Mesothelial cell of epicardium (in vitro differentiated cells): ENCODE measurements at places on chromosomes 2 and 18. TPM values are rescaled to one million over a fixed set of nuclear protein-coding genes. Genes with fewer than 3 reads are reported as not detected.

Gene FEV
- 0.16 to 0.29 TPM (median 0.22 TPM) in 3 replicates for total RNA-seq

DNA sequence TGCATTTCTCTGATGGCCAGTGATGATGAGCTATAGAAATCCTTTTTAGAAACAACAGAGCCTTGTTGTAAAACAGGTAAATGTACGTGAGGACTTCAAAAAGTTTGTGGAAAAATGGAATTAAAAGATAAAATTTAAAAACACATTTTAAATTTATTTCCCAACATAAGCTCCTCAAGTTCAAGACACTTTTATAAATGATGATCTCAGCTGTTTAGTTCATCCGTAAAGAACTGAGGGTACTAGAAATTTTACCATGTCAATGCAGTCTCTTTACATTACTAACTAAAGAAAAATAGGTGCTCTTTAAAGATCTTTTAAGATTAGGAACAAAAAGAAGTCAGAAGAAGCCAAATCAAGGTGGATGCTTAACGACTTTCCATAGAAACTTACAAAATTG, 52.5 kb downstream of the MSH2 start:
- DNase-seq: no peak

GRCh38 chr2:63845866-63846265, 4.2 kb downstream of the UGP2 start:
- DNase-seq: no peak

DNA sequence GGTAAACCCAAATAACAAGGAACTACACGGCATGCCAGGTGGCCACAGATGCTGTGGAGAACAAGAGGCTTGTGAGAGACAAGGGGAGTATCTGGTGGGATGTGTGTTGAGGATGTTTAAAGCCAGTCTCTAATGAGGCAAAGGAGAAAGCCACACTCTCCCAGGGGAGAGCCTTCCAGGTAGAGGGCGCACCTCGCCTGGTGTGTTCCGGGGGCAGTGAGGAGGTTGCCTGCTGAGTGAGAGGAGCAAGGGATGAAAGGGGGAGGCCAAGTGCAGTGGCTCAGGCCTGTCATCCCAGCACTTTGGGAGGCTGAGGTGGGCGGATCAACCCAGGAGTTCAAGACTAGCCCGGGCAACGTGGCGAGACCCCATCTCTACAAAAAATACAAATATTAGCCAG, 16.2 kb downstream of the SAG start:
- no peak for DNase-seq

GRCh38 chr18:49135877-49136276, 185.1 kb upstream of the SMAD7 start:
- DNase-seq: no peak

DNA sequence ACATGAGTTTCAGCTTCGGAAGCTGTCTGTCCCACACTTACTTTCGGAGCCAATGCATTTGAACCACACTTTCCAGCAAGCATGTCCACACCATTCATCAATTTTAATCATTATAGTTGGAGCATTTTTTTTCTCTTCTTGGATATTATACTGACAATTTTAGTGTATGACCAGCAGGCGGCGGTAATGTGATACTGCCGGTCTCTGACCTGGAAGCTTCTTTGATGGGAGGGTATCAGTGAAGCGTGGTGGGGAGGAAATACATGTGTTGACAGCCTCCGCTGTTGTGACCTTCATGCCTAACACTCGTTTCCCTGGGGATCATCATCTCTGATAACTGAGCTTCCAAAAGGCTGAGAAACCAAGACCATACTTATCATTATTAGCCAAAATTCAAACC, 231.7 kb downstream of the GBX2 start:
- DNase-seq: no peak

Gene BOLL
- not detected in 3 replicates for total RNA-seq

DNA sequence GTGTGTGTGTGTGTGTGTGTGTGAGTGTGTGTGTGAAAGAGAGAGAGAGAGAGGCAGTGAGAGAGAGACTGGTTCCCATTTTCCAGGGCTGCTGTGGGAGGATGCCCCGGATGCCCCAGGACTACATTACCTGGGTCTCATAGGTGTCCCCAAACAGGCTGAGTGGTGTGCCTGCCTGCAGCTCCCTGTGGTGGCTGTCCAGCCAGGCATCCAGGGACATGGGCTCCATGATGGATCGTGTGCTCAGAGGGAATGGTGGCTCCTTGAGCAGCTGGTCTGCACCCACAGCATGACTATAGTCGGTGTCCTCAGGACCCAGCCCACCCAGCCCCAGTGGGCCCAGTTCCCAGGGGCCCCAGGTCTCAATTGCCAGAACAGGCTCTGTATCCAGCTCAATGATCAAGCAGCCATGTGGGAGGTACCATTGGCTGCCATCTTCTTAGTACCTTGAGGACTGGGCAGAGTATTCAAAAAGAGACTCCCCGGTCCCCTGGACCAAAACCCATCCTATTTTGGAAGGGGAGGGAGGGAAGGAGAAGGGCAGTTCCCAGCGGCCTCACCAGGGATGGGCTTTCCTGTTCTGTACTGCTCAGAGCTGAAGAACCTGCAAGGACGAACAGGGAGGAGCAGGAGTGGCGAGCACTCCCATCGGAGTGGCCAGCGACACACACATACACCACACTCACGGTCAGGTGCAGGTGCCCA, 5.8 kb upstream of the OXER1 start:
- DNase-seq: no peak

- DNase-seq: no peak
Observed at GRCh38 chr2:61862085-61862484, 8.2 kb upstream of the FAM161A start.

Gene FER1L5
- 0.91 to 1.4 TPM (median 1.1 TPM) in 3 replicates for total RNA-seq

Gene RAB27B
- total RNA-seq: 0.63 to 1.3 TPM (median 0.98 TPM) in 3 replicates

GRCh38 chr2:20168048-20168726, 56.7 kb downstream of the SDC1 start:
- no peak for DNase-seq

DNA sequence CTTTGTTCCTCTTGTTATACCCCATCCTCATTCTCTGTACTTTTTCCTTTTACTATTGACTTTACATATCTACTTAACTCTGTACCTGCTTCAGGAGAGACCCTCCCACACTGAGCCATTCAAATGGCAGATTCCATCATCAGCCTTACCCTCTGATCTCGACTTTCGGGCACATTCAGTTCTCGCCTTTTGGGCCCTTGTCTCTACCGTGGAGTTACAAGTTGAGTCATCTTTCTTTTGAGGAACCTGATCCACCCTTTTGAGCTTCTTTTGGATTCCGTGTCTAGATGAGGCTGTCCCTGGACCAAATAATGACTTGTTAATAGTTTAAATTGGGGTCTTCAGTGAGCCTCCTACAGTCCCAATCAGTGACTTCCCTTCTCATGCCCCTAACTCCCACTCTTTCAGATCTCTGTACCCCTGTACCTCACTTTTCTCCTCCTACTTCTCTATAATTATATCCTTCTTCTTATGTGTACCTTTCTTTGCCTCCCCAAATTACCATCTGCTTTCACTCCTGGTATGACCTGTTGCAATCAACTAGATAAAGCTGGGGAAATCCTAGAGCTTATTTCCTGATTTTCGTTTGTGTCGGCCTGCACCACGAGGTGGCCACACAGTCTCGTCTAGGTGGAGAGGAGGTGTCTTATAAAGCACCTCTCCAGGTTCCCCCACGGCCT, 17.2 kb downstream of the SP110 start:
- DNase-seq: no peak

DNA sequence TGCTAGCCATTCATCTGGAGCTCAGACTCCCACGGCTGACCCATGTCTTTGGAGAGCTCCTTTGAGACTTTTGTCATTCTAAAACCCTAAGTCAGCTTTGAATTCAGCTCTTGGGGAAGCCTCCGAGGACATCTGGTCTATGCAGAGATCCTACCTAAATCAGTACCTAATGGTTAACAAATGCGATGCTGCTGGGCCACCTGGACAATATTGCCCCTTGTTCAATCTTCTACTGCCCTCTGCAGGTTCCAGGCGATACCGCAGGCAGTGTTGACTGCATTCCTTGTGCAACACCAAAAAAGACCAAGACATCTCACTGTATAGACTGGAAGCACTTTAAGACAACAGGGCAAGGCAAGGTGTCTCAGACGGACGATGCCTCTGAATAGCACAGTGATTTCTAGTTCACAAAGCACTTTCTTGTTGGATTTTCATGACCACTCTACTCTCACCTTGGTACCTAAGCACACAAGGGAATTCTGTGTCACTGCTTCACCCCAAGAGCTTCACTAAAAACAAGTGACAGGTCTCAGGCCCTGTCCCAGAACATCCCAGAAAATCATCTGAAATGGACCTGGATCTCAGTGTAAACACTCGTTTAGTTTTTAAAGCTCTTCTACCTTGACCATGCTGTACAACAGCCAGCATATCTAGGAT, 80.9 kb downstream of the XDH start:
- peak; percentile 88 for DNase-seq

Gene CHAC2
- 0.71 to 1.2 TPM (median 1.1 TPM) in 3 replicates for total RNA-seq

Gene CD207
- not detected in 3 replicates for total RNA-seq

DNA sequence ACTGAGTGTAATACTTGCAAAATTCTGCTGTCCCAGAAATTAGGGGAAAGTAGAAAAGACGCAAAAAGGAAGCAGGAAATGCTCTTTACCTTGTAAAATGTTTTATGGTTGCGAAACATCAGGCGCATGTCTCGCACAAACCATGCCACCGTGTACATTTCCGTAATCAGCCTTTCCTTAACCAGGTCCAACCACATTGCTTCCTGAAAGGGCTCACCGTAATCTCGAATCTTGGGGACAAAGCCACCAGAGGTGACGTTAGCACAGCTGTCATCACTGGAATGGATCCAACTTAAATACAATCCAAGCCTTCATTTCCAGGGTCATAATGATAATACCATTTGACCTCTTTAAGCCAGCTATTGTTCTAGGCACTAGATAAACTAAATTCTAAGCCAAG, 49.3 kb downstream of the SP110 start:
- no peak for DNase-seq

Gene MARCO
- 0.22 to 0.41 TPM (median 0.33 TPM) in 3 replicates for total RNA-seq

DNA sequence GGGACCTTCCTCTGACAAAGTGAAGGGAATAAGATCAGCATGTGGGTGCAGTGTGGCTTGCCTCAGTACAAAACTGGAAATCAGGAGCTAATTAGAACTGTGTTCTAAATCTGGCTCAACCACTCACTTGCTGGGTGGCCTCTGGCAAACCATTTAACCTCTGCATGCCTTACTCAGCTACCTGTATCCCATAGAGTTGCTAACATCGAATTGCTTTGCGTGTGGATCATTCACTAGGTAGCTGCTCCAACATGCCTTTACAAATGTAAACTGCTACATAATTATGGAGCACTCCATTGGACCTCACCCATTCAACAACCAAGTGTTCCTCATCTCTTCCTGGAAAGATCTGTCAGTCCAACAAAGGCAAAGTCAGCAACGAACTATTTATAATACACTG, 19.0 kb downstream of the PLEKHM3 start:
- DNase-seq: no peak

Gene HOXD8
- total RNA-seq: 0.29 to 0.58 TPM (median 0.40 TPM) in 3 replicates

Gene SP140L
- total RNA-seq: 4.5 to 7.2 TPM (median 7.2 TPM) in 3 replicates

- DNase-seq: no peak
Observed at GRCh38 chr2:120583121-120583520, 152.5 kb upstream of the GLI2 start.

DNA sequence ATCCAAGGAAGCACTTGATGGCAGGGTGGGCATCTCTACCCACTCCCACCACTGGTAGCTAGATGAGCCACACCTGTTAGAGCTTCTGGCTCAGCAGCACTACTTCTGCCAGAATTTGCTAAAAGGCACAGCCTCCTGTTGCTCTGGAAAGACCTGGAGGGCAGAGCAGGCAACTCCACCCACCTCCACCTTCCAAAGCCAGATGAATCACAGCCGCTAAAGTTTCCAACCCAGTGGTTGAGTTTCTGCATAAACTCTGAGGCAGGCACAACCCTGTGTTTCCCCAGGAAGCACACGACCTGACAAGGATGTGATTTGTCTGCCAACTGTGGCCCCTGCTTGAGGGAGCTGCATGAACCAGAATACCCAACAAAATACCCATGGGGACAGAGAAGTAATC, 111.6 kb upstream of the GCFC2 start:
- no peak for DNase-seq

DNA sequence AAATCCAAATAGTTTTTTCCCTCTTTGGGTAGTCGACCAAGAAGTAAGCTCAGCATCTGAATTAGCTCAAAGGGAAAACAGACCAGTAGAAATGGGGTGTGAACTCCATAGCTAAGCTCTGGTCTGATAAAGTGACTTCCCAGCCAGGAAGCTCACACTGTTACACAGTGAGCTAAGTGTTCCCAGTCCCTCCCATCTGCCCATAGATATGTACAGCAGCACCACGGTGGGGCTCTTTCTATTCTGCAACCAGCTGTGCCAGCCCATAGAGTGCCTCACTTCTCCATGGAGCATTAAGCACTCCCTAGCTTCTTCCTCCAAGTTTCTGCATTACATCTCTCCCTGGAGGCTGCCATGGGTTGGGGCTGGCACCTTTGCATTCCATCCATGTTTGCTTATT, 27.6 kb upstream of the NEMP2 start:
- no peak for DNase-seq

Gene NRP2
- total RNA-seq: 82.2 to 89.5 TPM (median 83.6 TPM) in 3 replicates

- DNase-seq: no peak
Observed at GRCh38 chr2:118635891-118636290, 211.6 kb downstream of the EN1 start.

DNA sequence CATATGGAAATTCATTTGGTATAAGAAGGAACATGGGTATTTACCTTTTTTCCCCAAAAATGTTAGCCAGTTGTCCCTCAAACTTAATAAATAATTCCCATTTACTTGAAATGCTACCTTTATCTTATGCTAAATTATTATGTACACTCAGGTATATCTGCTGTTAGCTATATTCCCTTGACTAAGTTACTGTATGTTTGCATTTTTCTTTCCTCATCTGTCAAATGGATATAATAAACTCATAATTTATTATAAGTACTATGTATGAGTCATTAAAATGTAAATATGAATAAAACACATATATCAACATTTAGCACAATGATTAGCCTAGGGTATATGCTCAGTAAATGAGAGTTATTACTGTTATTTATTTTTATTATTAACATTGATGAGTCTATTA, 117.4 kb downstream of the PMS1 start:
- no peak for DNase-seq

GRCh38 chr2:41711736-41712135, 336.1 kb upstream of the PKDCC start:
- no peak for DNase-seq

Gene NOL4
- 1.4 to 2.6 TPM (median 2.6 TPM) in 3 replicates for total RNA-seq

GRCh38 chr18:58298251-58299134, 254.5 kb downstream of the NEDD4L start:
- no peak for DNase-seq

GRCh38 chr2:69192176-69192945, 179.4 kb downstream of the ANTXR1 start:
- DNase-seq: no peak
